GM23338 (cell line): ENCODE measurements at places on chromosomes 12 and 14.

GRCh38 chr12:82981150-82981549, 294.4 kb downstream of the TMTC2 start:
- no peak for DNase-seq

- DNase-seq = no peak
Observed at GRCh38 chr12:8996682-8997405, 7.5 kb downstream of the KLRG1 start.

- DNase-seq = no peak
Observed at GRCh38 chr12:66596199-66596598, 82.7 kb downstream of the GRIP1 start.

DNA sequence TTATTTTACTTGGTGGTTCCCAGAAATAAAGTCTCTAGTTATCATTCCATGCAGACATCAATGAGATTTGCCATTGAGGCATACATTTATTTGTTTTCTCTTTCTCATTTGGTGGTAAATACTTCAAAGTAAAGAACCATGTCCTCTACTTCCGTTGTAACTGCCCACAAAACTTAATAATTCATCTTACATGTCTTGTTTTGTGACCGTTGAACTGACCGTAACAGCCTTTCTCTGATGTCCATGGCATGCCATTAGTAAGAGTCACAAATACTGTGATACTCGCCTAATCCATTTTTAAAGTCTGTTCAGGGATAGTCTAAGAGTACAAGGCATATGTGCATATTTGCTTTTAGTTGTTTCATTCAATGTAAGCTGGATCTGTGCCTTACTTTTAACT, 145.3 kb downstream of the ETV6 start:
- DNase-seq = no peak

- no peak for DNase-seq
Observed at GRCh38 chr12:7221486-7221885, 32.0 kb downstream of the PEX5 start.

GRCh38 chr12:1217191-1217949, 226.3 kb downstream of the ERC1 start:
- DNase-seq = no peak

GRCh38 chr12:69657376-69658137, 41.5 kb downstream of the BEST3 start:
- no peak for DNase-seq

DNA sequence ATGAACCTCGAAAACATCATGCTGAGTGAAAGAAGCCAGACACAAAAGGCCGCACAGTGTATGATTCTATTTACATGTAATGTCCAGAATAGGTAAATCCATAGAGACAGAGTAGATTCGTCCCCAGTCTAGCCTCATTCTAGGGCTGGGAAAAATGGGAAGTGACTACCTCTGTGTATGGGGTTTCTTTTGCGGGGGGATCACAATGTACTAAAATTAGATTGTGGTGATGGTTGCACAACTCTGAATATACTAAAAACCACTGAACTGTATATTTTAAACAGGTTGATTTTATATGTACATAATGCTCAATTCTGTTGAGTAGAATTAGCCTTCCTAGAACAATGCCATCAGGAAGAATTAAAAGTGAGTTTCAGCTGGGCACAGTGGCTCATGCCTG, 6.3 kb upstream of the RILPL2 start:
- no peak for DNase-seq
